ENCODE measurements at places on chromosomes 13 and 19. TPM values are rescaled to one million over a fixed set of nuclear protein-coding genes. Genes with fewer than 3 reads are reported as not detected.

DNA sequence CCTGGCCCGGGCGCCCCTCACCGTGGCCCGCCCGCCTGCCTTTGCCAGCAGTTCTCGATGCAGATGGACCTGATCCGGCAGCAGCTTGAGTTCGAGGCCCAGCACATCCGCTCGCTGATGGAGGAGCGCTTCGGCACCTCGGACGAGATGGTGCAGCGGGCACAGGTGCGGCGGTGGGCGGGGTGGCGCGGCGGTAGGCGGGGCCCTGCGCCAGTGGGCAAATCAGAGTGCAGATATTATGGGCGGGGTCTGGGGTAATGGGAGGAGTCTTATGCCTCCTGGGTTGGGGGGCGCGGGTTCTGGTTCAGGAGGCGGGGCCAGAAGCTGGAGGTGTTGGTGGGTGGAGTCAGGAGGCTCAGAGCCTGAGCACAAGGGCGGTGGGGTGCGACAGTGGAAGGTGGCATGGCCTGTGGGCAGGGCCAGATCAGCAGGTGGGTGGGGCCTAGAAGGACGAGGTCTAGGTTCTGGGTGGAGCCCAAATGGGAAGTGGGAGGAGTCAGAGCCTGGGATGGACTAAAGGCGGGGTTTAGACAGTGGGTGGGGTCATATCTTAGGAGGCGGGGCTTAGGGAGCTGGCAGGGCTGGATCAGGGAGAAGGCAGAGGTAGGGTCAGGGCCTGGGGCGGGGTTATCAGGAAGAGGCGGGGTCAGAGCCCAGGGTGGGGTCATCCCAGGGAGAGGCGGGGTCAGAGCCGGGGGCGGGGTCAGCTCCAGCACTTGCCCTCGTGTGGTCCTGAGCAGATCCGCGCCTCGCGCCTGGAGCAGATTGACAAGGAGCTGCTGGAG is 5.6 kb downstream of the APC2 start:
- no peak overlapping the region for H3K27ac ChIP-seq
- H3K4me1 ChIP-seq: peaks cover 11% of the 10 kb centered on the region

- peaks cover 10% of the 10 kb centered on the region for H3K4me1 ChIP-seq
- H3K4me3 ChIP-seq: peak overlapping the region; percentile 24
- peak overlapping the region; percentile 9 for H3K27ac ChIP-seq
- DNase-seq: no peak
Measured at GRCh38 chr13:98411617-98412265, 165.2 kb downstream of the STK24 start.

GRCh38 chr19:2726160-2726855 is 5.1 kb upstream of the DIRAS1 start:
- H3K4me3 ChIP-seq: no peak overlapping the region
- peaks cover 6% of the 10 kb centered on the region for H3K4me1 ChIP-seq

- no peak overlapping the region for H3K4me3 ChIP-seq
- DNase-seq: no peak
- H3K27me3 ChIP-seq: no peaks in the 10 kb centered on the region
- H3K36me3 ChIP-seq: peaks cover 5% of the 10 kb centered on the region
Measured at GRCh38 chr19:50791594-50792271, 1.5 kb downstream of the ACP4 start.

DNA sequence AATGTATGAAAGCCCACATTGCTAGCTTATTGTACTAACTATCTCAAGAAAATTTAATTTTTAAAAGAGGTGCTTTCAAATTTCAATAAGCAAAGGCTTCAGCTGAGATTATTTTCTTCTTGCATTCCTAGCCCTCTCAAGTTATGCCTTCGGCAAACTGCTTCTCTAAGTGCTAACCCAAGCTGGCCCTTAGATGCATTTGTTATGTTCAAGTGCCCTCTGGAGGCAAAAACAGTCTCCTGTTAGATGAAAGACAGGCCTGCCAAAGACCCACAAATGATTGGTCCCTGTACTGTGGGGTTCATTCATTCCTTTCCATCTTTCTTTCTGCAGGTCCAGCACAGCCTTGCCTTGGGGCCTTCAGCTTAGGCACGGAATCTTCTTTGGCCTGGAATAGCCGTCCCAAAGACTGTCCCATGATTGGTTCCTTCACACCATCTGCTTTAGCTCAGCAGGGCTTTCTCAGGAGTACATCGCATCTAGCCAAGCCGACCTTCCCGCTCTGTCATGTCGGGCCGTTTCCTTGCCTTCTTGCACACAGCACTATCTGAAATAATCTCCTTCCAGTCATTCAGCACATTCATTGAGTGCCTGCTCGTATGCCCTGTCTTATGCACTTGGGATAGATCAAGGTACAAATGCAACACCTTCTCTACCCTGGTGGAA is 26.4 kb upstream of the TPTE2 start:
- H3K27me3 ChIP-seq: peaks cover 8% of the 10 kb centered on the region
- H3K4me3 ChIP-seq: peak overlapping the region; percentile 76
- H3K4me1 ChIP-seq: peaks cover 22% of the 10 kb centered on the region
- peaks cover 4% of the 10 kb centered on the region for H3K36me3 ChIP-seq
- peak overlapping the region; percentile 93 for H3K27ac ChIP-seq

DNA sequence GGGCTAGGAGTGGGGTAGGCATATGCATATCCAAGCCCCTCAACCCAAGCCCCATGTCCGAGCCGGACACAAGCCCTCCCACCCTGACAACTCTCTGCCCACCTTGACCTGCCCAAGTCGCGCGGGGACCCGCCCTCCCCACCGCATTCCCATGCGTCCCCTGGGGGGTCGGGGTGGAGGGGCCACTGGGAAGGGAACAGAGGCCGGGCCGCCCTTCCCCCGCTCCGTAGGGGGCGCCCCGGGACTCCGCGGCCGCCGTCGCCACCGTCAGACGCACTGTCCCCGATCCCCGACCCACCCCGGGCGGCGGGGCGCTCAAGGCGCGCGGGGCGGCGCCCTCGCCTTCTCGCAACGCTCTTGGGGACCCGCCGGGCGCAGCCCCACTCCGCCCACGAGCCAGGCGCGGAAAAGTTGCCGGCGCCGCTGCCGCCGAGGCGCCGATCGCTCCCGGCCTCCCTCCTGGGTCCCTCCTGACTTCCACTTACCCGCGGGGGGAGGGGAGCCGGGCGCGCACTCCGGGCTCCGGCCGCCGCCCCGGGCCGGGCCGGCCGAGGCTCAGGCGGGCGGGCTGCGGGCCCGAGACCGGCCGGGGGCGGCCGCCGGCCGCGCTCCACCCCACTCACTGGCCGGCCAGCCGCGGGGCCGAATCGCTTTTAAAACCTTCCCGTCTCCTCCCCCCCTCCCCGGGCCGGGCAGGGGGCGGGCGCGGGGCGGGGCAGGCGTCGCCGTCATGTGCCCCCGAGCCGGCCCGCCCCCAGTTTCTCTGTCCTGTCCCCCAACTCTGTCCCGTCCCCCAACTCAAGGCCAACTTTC is 34.4 kb upstream of the NANOS3 start:
- peak overlapping the region; percentile 93 for H3K27ac ChIP-seq
- peak; percentile 80 for DNase-seq
- H3K36me3 ChIP-seq: peaks cover 34% of the 10 kb centered on the region
- H3K4me1 ChIP-seq: peaks cover 54% of the 10 kb centered on the region
- H3K27me3 ChIP-seq: no peaks in the 10 kb centered on the region
- H3K4me3 ChIP-seq: peak overlapping the region; percentile 89

DNA sequence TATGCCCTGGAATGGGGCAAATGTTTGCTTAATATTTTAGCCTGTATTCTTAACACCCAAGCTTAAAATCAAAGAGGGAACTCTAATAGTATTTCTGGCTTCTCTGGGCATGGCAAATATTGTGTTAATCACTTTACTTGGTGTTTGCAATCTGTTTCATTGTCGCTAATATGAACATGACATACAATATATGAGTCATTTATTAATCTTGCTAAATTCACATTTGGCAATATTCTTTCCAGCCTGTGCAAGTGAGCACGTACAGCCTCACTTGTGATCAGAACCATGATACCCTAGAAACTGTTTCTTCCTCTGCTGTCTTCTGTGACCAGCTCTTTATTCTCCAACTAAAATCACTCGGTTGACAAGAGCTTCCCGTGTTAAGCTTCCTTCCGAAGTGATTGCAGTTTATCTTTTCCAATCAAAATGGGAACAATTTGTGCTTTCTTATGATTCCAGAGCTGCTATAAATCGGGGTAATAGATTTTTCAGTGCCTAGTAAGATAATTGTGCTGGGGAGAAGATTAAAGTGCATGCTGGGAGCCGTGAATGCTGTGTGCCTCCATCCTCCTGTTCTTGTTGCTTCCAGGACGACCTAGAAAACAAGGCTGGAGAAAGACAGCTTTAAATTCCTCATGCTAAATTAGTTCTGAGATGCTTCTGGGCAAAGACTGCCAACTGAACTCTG is 153.0 kb upstream of the TMTC4 start:
- H3K36me3 ChIP-seq: no peaks in the 10 kb centered on the region
- no peak overlapping the region for H3K4me3 ChIP-seq
- H3K27me3 ChIP-seq: peaks cover 7% of the 10 kb centered on the region
- DNase-seq: no peak

DNA sequence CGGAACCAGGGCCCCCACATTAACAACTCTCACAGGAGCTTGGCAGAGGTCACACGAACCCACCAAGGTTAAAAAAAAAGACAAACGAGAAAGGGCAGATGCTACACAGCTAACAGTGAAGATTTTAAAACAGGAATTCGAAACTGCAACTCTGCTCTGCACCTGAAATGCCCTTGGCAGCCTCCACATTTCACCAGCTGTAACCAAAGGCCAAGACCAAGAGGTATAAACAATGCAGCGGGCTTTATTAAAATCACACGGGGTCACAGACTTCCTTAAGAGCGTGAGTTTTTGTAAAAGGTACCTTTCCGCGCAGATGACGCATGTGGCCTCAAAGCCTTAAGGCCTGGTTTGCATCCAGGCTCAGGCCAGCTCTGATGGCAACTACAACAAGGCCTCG is 88.2 kb downstream of the STK24 start:
- H3K27ac ChIP-seq: no peak overlapping the region
- peaks cover 54% of the 10 kb centered on the region for H3K4me1 ChIP-seq
- no peak for DNase-seq
- no peak overlapping the region for H3K4me3 ChIP-seq
- no peaks in the 10 kb centered on the region for H3K27me3 ChIP-seq
- H3K36me3 ChIP-seq: peaks cover 5% of the 10 kb centered on the region

- peaks cover 9% of the 10 kb centered on the region for H3K4me1 ChIP-seq
- DNase-seq: no peak
- H3K27ac ChIP-seq: no peak overlapping the region
Measured at GRCh38 chr13:46720189-46720588, 76.8 kb downstream of the ESD start.

- no peak overlapping the region for H3K27ac ChIP-seq
- no peak overlapping the region for H3K4me3 ChIP-seq
- peaks cover 4% of the 10 kb centered on the region for H3K36me3 ChIP-seq
- no peaks in the 10 kb centered on the region for H3K4me1 ChIP-seq
- no peak for DNase-seq
Measured at GRCh38 chr13:97348569-97349100, 85.3 kb upstream of the RAP2A start.

Gene OR7G2
- total RNA-seq: not detected

Gene FUT2
- total RNA-seq: not detected

Gene PGLYRP1
- total RNA-seq: not detected

Gene DPF1
- 0.16 TPM for total RNA-seq
